COR-L47 (cell line): ENCODE measurements at places on chromosomes 5 and 9.

GRCh38 chr5:68845131-68845530 is 248.7 kb upstream of the SLC30A5 start:
- DNase-seq, result no peak

DNA sequence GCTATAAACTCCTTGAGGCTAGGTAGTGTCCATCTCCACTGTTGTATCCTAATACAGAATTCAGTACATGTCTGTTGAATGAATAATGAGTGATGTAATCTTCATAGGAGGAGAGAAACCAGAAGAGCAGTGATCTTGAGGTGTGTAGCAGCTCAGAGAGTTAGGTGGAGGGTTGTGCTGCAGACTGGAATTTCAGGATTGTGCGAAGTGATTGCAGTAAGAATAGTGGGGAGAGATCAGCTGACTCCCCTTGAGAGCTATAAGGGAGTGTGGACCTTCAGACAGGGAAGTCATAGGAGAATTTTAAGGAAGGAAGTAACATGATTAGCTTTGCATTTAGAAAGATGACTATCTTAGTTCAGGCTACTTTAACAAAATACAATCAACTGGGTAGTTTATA is 4.4 kb downstream of the SNX24 start:
- no peak for DNase-seq

DNA sequence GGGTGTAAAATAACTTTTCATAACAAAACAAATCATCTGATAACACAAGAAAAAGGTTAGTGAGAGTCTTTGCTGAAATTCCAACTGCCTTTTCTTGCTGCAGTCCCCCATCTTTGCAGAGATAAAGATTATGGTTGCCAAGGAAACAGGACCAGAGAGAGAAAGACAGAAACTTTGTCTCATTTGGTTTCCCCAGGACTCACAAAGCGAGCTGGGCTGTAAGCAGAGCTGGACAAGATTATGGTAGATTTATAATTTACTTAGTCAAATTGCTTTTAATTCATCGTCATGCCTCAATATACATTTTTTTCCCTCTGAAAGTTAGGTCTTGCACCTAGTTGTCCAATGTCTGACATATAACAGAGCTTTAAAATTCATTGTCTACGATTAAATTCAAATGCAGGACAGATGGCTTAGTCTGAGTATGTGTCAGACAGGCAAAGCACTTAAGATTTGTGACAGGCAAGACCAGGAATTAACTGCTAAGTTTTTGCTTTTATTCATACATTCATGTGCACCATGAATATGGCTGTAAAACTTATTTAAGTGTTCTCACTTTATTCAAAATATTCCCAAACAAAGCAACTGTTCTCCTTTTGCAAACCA is 17.4 kb downstream of the ENC1 start:
- no peak for DNase-seq

- no peak for DNase-seq
Observed at GRCh38 chr9:116753389-116753788, 66.3 kb downstream of the TRIM32 start.

DNA sequence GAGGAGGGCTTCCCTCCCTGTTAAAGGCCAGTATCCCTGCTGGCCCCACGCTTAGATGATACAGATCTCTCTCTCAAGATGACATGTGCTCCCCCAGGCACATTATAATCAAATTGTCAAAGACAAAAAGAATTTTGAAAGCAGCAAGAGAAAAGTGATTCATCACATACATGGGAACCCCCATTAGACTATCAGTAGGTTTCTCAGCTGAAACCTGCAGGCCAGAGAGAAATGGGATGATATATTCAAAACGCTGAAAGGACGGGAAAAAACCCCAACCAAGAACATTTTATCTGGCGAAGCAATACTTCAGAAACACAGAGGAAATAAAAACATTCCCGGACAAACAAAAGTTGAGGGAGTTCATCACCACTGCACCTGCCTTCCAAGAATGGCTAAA is 78.7 kb downstream of the CAMSAP1 start:
- DNase-seq, result no peak
